Activated CD8-positive, alpha-beta memory T cell treated with anti-CD3 and anti-CD28 coated beads for 1 hour (primary cell): ENCODE measurements at places on chromosomes 12 and 14.

DNA sequence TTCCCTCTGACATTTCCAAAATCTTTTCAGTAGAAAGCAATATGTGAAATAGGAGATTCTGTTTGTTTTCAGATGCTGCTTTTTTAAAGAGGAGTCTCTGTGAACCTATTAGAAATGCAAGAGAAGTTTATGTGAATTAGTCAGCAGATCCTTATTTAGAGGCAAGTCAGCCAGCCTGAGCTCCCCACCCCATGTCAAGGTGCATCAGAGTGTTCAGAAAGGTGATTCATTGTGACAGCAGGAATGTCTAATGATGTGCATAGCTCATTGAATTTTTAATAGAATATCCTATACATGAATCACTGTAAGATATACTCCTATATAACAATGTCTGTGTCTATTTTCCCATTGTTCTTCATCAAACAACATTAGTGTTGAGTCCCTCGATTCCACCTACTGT, 1222.4 kb upstream of the USP15 start:
- DNase-seq, result no peak

DNA sequence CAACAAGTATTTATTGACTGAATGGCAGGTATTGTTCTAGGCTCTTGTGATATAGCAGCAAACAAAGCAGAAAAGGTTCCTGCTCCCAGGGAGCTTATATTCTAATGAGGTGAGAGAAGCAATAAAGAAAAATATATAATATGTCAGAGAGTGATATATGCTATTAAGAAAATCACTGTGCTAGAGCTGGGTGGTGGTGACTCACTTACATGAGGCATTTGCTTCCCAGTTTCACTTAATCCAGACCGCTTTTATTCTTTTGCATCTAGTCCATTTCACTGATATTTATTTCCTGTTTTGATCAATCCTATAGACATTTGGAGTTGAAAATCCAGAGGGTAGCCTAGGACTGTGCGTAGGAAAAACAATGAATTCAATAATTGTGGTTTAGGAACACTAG, 17.5 kb downstream of the TRHDE start:
- no peak for DNase-seq

- DNase-seq, result no peak
Observed at GRCh38 chr14:60171690-60172089, 6.5 kb upstream of the DHRS7 start.

- DNase-seq, result no peak
Observed at GRCh38 chr12:71865757-71866536, 26.4 kb downstream of the TBC1D15 start.

GRCh38 chr12:117356048-117356447, 5.4 kb downstream of the NOS1 start:
- no peak for DNase-seq

- DNase-seq, result no peak
Observed at GRCh38 chr12:14975457-14975856, 2.6 kb downstream of the PDE6H start.

DNA sequence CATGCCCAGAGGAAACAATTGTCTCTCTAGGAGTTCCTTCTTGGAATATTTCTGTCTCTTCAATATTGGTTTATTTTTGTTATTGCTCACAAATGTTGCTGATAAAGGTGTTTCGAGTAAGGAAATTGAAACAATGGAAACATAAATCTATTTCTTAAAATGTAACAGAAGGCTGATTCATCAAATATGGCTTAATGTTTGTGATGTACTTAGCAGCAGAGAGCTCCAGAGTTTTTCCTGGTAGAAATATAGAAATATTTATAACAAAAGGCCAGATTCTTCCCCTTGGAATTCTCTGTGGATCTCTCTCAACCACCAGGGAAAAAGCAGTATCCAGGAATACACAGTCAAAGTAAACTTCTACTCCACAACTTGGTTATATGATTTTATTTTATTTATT, 149.2 kb upstream of the LRIG3 start:
- no peak for DNase-seq

DNA sequence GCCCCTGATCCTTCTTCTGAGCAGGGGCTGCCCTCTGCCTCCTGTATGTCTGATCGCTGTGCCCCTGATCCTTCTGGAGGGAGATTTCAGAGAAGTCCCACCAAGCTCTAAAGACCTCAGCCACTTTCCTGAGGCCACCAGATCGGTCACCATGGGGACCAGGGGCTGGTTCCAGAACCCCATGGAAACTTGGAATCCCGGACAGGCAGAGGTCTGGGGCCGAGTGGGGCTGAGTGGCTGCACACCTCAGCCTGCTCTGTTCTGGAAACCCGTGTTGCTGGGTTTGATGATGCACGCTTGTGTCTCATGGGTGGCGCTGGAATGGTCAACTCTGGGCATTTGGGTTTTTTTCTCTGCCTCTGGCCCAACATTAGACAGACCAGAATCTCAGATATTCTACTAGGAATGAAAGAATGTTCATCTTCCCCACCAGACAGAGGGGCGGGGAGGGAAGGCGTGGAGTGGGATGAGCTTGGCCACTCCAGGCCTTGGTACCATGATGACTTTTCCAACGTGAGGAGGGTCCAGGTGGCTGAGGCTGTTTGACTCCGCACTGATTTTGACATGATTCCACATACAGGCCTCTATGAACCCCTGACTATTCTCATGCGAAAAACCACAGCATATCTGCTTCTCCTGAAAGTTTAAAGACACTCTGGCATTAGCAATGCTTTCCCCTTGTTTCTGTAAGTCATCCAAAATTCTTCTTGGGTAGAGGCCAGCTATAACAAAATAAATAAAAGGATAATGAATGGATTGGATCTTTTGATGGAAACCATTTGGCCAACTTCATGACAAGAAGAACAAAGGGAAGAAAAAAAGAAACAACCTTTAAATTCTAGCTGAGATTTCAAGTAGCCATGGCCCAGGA, 114.5 kb downstream of the ADGRD1 start:
- no peak for DNase-seq

DNA sequence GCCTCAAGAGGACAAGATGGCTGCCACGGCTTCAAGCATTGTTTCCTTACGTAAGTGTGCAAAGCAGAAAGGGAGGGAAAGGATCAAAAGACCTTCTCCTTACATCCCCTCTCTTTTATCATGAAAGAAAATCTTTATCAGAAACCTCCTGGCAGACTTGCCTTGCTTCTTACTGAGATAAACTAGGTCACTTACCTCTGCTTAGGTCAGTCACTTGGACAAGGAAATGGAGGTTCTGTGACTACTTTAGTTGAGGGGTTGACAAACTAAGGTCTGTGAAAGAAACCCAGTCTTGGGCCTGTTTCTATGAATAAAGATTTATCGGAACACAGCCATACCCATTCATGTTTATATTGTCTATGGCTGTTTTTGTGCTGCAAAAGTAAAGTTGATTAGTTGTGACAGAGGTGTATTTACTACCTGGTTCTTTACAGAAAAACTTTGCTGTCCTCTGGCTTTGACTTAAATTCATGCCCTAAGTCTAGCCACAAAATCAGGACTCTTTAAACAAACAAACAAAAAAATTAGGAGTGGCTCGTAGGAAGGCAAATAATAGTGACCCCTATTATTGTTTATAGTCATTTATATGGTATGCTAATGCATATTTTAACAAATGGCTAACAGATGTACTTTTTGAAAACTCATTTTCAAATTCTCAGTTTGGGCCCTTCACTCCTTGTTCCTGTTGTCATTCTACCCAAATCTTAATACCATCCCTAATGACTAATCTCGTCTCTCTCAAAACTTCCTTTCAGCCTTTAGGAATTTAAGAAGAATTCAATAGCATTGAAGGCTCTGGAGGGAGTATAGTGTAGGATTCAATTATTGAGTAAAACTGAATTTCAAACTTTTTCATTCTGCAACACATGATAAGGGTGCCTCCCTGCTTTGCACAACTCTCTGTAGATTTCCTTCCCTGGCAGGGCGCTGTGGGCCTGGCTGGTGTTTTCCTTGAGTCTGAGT, 42.0 kb upstream of the ATP2B1 start:
- DNase-seq, result no peak

DNA sequence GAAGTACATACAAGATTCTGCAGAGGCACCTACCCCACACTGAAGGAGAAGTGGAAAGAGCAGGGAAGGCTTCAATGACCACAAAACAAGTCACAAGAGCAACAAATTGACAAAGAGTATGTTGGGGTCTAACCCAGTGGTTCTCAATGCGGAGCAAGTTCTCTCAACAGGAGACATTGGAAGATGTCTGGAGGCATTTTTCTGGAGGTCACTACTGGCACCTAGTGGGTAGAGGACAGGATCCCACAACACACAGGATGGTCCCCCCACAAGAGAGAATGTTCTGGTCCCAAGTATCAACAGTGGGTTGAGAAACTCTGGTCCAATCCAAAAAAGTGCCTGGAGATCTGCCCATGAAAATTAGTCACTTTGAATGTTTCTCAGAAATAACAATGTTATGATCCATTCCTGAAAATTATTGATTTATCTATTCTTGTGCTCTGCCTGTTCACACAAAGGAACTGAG, 3.4 kb downstream of the SSH1 start:
- DNase-seq, result no peak

DNA sequence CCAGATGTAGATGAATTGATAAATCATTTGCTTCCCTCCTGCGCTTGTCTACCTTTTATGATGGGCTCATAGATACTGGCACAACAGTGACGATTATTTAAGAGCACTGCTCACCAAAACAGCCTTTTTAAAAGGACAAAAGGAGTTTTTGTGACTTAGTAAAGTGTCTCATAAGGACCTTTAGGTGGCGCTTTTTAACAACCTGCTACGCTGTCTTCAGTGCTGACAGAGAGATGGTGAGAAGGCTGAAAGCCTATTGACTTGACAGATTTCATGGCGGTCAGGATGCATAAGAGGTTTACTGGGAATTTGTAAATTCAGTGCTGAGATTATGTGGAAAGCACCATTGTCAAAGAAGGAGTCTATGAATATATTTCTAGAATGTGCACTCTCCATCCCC, 87.6 kb downstream of the SLC15A5 start:
- DNase-seq, result no peak

- no peak for DNase-seq
Observed at GRCh38 chr12:116420227-116420880, 138.8 kb upstream of the MAP1LC3B2 start.

- no peak for DNase-seq
Observed at GRCh38 chr12:4579305-4580102, 17.5 kb downstream of the DYRK4 start.

DNA sequence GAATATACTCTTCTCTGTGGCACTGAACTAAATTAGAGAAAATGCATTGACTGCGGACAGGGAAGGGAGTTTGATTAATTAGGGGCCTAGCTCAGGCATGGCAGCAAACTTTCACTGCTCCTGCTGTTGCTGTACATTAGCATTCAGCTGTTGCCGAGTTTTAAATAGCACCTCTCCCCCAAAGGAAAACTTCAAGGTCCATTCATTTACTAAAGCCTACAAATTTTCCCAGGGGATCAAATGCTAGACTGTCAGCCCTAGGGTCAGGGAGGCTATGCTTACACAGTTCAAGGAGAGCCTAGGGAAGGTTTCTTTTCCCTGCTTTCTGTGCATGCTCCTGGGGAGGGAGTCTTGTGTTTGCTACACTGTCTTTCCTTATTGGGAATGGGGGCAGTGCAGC, 60.0 kb upstream of the GZMB start:
- DNase-seq, result no peak

DNA sequence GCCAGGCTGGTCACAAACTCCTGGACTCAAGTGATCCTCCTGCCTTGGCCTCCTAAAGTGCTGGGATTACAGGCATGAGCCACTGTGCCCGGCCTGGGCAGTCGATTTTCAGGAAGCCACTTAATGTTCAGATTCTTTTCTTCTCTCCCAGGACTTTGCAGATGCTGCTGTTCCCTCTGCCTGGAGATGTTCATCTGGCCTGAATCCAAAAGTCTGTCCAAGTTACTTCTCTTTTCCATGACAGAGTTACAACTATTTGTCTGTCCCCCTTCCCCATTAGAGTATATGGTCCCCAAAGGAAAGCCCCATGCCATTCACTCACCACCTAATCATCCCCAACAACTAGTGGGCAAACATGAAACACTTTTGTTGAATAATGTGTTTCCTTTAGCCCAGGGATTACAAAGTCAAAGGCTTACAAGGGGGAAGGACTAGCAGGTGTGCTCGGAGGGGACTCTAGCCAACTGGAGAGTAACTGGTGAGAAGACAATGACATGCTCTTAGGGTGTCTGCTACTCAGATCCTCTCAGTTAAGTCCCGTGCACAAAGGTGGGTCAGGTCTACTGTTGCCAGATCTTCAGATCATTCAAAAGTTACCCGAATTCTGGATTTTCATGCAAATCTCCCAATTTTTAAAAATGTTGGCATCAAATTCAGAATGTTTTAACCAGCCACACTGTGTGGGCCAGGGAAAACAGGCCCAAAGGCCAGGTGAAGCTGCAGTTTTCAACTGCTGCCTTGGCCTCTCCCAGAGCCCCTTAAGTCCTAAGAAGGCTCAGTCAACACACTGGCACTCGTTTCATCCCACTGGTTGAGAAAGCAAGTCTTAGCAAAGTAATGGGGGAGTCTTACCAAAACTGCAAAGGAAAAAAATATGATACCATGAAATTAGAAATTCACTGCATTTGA, 29.6 kb downstream of the NUDT4 start:
- no peak for DNase-seq

DNA sequence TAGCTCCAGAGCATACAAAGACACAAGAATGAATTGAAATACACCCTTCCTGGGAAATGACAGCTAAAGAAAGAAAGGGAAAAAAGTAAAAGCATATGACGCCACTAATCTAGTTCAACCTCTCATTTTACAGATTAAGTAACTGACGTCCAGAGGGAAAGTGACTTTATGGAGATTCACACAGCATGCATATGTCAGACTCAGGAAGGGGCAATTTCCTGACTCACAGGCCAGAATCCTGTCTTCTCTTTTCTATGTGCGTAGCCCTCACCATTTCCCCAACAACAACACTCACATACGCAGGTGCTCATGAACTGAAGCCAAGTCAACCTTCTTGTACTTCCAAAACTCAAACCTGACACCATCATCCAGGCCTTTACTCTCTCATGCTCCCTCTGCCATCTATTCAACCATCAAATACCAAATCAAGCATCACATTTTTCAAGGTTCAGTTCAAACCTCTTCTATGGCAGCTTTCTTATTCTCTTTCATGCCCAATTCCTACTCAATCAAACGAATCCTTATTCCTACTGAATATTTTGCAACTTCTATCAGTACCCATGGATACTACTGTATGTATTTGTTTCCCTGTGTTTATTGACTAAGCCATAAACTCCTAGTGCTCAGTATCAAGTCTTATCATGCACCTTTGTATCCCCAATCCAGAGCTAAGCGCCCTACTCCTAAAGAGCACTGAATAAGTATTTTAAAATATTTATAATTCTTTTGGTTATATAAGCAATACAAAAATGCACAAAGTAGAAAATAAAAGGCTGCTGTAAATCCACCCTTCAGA, 52.8 kb downstream of the STXBP6 start:
- no peak for DNase-seq

DNA sequence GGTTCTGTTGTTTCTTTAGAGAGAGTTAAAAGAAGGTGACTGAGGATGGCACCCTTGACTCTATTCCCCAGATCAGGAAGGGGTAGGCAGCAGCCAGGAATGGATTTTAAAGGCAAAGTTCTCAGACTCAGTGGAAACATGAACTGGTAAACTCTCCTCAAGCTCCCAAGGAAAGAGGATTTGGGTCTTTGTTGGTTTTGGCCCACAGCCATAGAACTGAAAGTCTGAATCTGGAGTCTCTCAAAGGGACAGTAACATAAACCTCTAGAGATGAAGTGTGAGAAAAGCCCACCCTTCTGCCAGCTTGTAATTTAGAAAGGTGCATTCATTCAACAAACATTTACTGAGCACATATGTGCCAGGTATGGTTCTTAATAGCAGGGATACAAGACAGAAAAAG, 28.6 kb upstream of the BLTP3B start:
- DNase-seq, result no peak
